ENCODE measurements at places on chromosomes 4 and X.

DNA sequence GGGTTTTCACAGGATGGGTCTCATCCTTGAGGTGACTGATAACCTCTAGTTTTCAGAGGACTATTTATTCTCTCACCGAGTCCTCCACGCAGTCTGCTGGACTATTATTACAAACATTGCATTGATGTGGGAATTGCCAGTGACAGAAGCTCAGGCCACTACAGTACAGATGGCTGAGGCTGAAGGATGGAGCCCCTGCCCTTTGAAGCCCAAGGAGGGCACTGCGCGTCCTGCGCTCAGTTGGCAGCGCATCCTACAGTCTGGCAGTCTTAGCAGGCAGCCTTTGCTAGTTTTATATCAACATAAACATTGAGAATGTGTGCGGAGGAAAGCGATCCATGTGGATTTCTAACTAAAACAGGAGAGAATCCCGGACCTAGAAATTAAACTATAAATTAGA is 1.5 kb upstream of the RELL1 start:
- DNase-seq: no peak

GRCh38 chr4:64584125-64584524 is 174.9 kb upstream of the TECRL start:
- no peak for DNase-seq

DNA sequence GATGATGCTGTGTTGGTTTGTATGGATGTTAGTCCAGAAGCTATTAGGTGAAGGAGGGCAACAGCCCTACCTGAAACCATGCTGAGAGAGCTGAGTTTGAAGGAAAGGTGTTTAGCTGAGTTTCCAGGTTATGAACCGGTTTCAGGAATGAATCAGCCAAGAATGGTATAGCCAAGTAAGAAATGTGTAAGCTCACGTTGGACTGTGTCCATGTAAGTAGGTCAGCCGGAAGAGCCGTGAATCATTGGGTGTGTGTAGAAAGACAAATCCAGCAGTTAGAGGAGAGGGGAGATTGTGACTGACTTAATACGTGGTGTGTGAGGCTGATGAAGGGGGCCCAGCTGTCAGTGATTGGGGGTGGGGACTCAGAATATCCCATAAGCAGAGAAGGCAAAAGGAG is 77.2 kb upstream of the SPIN4 start:
- DNase-seq: no peak

- DNase-seq: no peak
Observed at GRCh38 chrX:149039057-149039456, 466.0 kb downstream of the IDS start.

GRCh38 chrX:65491620-65492019 is 43.0 kb downstream of the LAS1L start:
- DNase-seq: no peak

All from GDM1 (cell line).